ENCODE measurements at places on chromosomes 5 and 9.

GRCh38 chr5:59800347-59800893, 93.1 kb downstream of the PDE4D start:
- no peak for DNase-seq

DNA sequence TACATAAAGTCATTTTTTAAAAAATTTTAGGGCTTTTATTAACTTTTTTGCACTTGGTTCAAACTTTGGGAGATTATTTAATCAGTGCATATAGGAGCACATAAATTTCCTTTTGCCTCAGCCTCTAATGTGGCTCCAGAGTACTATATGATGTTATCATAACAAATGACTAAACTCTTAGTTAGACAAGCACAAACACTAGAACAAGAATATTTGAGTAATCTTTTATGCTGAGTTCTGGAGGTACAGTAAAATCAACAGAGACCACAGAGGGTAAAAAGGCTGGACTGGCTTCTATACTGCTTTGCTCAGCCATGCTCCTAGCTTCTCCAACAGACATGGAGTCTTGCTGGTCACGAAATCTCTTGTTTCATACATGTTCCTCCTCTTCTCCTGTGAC, 52.5 kb upstream of the SGCD start:
- DNase-seq = no peak

GRCh38 chr5:43661102-43661501, 58.1 kb downstream of the NNT start:
- peak; percentile 37 for DNase-seq

DNA sequence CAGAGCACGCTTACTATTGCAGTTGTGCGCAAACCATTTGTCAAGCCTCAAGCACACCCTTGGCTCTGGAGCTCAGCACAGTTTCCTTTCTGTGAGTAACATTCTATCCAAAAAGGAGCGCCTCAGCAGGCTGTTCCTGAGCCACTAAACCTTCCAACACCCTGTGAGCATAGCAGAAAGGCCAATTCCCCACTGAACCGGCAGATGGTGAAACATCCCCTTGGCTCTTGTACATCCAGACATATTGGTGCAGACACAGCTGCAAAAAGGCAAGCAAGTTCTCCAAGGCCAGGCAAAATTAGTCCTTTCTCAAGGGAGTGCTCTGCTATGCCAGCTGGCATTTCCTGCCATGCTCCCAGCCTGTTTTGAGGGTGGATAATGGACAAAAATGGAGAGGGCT, 44.1 kb upstream of the CEMIP2 start:
- DNase-seq = no peak

- DNase-seq = no peak
These were observed 248.3 kb downstream of the CDH18 start for GRCh38 chr5:19739671-19740070.

DNA sequence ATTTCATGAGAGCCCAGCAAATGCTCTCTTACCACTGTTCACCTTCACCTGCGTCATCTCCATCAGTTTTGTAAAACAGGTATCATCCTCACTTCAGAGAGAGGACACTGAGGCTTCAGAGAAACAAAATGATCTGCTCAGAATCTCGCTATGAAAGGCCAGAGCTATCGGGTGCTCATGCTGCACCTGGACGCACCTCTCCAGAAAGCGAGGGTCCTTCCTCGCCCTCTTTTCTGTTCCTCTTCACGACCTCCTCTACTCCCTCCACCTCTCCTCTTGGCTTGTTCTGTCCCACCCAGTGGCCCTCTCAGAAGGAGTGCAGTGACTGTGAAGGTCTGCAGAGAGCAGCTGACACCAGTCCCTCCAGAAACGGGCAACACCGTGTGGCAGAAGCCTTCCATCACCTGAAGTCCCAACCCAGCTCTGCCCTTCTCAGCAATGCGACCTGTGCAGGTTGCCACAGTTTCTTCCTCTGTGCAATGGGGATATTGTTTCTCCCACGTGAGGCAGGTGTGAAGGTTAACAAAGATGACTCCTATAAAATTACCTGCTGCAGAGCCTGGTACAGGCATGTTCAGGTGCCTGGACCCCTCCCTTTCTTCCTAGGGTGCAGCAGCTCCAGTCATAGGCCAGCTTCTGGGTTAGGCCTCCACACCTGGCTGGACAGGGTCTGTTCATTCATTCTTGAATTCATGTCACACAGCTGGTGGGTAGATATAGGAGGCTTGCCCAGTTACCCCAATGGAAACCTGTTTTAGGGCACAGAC, 45.3 kb upstream of the ANGPTL2 start:
- no peak for DNase-seq

DNA sequence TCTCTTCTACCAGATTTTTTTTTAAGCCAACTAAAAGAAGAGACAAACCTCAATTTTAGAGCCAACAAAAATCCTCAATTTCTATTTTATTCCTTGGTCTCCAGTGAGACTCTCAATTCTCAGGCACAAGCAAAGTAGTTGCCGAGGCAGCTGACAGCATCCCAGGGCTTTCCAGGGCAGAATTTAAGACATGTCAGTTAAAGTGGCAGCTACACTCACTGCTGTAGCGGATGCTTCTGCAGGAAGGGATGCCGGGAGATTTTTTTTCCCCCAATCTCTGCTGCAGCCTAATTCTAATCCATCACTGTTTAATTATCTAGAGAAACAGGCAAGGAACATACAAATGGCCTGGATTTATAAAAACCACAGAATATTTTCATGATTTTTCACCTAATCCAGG, 57.0 kb downstream of the TTC39B start:
- no peak for DNase-seq

GRCh38 chr9:71250581-71250980, 129.2 kb upstream of the TRPM3 start:
- DNase-seq = no peak

- DNase-seq = no peak
These were observed 229.8 kb downstream of the TLE1 start for GRCh38 chr9:81459591-81459990.

- peak; percentile 88 for DNase-seq
These were observed 4.9 kb upstream of the TRAF1 start for GRCh38 chr9:120931231-120932085.

GRCh38 chr9:130107955-130108354, 54.2 kb downstream of the GPR107 start:
- peak; percentile 26 for DNase-seq

- DNase-seq = peak; percentile 47
These were observed 22.1 kb downstream of the ADRB2 start for GRCh38 chr5:148848393-148849031.

DNA sequence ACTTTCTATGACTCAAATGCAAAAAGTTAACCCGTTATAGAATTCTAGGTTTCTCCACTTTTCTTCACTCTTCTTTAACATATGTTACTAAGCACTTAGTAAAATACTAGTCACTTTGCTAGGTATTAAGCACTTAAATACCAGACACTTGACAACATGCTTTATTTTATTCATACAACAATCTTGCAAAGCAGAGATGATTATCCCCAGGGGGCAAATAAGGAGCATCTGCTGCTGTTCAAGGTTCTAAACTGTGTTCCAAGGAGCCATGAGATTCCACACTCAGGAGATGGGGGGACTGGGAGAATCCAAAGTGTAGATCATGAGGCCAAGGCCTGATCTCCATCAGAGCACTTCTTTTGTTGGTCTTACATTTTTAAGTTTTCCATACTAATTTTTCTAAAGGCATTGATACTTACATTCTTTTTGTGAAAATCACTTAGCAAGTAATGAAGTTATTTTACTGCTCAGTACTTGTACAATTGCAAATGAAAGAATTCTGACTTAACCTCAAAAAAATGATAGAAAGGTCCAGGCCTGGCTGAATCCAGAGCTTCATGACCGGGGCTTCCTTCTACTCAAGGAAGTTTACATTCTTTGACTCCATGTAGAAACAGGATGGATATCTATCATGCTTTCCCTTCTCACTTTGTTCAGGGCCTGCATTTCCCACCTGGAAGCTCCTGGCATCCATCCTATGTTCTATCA, 504.4 kb upstream of the WWC1 start:
- no peak for DNase-seq

DNA sequence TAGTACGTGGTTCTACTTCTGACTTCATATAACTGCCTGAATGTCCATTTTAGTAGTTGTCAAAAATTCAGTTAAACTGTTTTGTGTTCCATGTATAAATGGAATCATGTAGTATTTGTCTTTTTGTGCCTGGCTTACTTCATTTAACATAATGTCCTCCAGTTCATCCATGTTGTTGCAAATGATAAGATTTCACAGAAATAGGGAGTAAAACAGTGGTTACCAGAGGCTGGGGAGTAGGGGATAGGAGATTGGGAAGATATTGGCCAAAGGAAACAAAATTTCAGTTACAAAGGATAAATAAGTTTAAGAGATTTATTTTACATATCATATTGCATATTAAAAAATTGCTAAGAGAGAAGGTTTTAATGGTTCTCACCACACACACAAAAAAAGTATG, 425.0 kb upstream of the MEF2C start:
- no peak for DNase-seq

GRCh38 chr9:6870650-6871477, 113.1 kb downstream of the KDM4C start:
- no peak for DNase-seq

DNA sequence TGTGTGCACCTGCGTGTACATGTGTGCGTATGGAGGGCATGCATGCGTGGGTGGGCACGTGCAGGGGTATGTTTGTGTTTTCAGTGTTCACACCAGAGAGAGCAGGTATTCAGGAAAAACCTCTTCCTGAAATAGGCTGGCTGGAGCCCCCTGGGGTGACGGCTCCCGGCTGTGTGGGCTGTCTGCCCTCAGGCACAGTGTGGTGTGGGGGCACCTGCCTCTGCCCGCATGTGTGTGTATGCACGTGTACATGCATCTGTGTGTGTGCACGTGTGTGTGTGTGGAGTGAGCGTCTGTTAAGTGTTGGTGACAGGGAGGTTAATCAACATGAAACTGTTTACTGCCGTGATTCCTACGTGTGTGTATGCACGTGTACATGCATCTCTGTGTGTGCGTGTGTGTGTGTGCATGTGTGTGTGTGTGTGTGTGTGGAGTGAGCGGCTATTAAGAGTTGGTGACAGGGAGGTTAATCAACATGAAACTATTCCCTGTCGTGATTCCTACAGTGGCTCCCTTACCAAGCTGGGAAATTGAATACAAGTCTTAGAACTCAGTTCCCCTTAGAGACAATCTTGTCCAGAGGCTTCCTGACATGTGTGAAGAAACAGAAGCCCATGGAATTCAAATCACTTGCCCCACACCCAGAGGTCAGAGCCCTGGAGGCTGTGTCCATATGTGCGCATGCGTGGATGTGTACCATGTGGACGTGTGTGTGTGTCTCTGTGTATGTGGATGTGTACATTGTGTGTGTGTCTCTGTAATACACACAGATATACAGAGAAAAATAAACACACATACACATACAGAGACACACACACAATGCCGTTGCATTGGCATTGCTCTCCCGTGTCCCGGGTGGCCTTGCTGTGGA, 372.4 kb upstream of the IRX4 start:
- DNase-seq = no peak

- DNase-seq = no peak
These were observed 426.8 kb upstream of the CDH9 start for GRCh38 chr5:27465140-27465539.

DNA sequence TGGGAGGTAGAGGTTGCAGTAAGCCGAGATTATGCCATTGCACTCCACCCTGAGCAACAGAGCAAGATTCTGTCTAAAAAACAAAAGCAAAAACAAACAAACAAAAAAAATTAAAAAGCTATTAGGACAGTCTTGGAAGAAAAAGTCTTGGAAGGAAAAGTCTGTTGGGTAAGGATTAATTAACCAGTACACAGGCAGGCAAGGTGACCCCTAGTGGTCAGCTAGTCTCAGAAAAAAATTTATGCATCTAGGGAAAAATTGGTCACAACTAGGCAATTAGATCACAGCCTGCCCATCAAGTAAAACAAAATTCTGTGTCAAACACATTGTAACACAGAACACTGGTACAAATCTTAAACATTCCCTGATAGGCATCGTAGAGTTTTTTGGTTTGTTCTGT, 6.7 kb upstream of the ANKRD18B start:
- peak; percentile 31 for DNase-seq

DNA sequence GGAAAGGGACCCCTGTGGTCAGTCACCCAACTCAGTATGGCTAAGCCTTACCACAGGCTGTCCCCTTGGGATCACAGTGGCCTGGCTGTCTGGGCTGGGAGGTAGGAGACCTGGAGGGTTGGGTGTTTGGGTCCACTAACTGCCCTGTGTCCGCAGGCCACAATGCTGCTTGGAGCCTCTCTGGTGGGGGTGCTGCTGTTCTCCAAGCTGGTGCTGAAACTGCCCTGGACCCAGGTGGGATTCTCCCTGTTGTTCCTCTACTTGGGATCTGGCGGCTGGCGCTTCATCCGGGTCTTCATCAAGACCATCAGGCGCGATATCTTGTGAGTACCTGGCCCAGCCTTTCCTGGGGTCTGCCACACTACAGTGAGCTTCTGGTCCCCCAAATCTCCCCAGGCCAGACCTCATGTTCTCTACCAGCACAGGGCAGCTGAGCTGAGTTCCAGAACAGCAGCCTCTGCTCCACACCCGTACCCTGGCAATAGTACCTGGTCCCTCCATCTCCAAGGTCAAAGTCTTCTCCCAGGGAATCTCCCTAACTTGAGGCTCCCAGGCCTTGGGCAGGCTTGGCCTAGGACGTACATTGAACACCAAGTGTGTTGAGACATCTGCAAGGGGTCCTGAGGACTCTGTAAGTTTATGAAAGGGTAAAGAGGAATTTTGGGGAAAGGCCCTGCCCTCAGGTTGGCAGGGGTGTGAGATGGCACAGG, 2.8 kb downstream of the SLC27A4 start:
- DNase-seq = no peak

DNA sequence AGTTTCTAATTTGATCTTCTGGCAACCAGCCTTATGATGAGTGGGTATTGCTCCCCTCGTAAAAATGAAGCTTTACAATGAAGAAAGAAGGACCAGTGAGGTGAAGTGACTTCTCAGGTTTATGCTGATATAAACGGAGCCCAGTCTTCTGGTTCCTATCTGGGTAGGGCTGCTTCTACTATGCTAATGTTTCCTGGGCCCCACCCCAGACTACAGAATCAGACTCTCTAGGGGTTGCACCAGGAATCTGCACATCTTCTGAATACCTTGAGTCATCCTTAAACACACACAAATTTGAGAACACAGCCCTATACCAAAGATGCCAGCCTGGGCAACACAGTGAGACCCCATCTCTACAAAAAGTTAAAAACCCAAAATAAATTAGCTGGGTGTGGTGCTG, 16.2 kb downstream of the BTF3 start:
- DNase-seq = no peak

DNA sequence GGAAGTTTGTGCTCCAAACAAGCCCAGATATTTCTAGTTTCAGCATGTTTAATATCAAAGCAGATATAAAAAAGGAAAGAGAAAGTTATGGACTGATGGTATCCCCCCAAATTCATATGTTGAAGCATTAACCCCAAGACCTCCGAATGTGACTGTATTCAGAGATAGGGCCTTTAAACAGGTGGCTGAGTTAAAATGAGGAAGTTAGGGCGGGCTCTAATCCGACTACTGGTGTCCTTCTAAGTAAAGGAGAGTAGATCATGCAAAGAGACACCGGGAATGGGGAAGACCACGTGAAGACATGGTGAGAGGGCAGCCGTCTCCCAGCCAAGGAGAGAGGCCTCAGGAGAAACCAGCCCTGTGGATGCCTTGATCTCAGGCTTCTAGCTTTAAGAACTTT, 324.1 kb upstream of the KIF2A start:
- no peak for DNase-seq
